Astrocyte of the spinal cord (primary cell): ENCODE measurements at places on chromosomes 16 and 17.

GRCh38 chr16:23324727-23325126 is 22.6 kb downstream of the SCNN1B start:
- DNase-seq, result no peak

GRCh38 chr16:13397126-13397525 is 495.7 kb downstream of the SHISA9 start:
- no peak for DNase-seq

- no peak for DNase-seq
These were observed 852 bp upstream of the HELZ start for GRCh38 chr17:67245694-67246402.

DNA sequence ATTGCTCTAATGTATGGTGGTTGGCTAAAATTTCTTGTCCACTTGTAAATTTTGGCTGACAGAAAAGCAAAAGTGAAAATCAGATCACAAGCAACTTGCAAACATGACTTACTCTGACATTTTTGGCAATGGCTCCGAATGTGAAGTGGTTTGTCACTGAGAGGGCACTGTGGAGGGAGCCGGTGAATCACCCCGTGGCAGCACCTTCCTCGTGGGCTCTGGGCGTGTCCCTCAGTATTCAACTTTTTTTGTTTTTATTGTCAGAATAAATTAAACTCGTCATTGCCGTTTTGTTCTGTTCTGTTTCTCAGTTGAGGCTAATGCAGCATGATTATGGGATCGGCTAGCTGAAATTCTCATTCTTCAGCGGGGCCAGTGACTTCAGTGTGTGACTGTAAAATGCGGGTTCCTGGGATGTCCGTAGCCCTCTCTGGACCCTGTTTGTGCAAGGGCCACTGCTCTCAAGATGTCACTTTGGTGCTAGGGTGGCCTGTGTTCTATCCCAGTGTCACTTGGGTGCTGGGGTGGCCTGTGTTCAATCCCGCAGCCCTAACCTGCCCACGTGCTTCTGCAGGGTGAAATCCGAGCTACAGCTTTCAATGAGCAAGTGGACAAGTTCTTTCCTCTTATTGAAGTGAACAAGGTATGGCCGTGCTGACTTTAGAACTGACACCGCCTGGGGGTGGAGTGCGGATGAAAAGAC is 48.8 kb downstream of the RPA1 start:
- DNase-seq, result no peak

- DNase-seq, result no peak
These were observed 105.9 kb upstream of the SEC14L1 start for GRCh38 chr17:77034677-77035424.

- no peak for DNase-seq
These were observed 145.3 kb upstream of the PLCG2 start for GRCh38 chr16:81633680-81634379.

GRCh38 chr16:65828296-65828695 is 538.2 kb upstream of the CDH5 start:
- no peak for DNase-seq

DNA sequence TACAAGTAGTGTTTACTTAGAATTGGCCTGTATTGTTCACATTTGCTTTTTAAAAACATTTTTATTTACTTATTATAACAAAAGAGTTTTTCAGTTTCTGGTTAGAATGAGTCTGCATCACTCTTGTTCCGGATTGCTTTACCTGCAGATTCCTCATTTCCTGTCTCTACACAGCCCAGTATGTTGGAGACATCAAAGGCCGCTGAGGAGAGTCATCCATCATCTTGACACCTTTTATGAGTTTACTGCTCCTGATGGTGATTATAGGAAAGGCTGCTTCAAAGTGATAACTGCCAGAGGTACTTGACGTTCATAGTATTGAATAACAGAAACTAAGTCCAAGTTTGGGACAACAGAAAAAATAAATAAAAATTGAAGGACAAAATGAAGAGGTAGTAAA is 490.5 kb upstream of the CA10 start:
- no peak for DNase-seq

GRCh38 chr17:78979780-78980623 is at the start of gene LGALS3BP:
TSS of gene LGALS3BP (minus strand) at chr17:78979923. CDS start at chr17:78977191, 2,732 bp downstream.
- peak; percentile 80 for DNase-seq

GRCh38 chr17:74972107-74972972 is at the start of gene HID1:
TSS of gene HID1 (minus strand) at chr17:74972759. CDS start at chr17:74972656, 103 bp downstream.
- DNase-seq, result no peak

DNA sequence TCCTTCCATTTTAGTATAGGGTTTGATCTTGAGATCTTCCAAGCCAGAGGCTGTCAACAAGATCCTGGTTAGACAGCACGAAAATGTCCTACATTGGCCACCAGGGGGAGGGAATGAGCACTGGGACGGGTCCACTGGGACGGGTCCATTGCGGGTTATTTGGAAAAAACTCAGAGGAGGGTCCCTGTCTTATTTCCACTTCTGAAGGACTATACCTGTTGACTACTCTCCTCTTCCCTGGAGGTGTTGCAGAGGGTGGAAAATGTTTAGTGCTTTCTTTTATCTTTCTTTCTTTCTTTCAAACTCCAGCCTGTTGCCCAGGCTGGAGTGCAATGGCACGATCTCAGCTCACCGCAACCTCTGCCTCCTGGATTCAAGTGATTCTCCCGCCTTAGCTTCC is 2.5 kb downstream of the TTLL6 start:
- peak; percentile 31 for DNase-seq

- no peak for DNase-seq
These were observed 2.4 kb upstream of the CCL3L1 start for GRCh38 chr17:36198831-36199465.

DNA sequence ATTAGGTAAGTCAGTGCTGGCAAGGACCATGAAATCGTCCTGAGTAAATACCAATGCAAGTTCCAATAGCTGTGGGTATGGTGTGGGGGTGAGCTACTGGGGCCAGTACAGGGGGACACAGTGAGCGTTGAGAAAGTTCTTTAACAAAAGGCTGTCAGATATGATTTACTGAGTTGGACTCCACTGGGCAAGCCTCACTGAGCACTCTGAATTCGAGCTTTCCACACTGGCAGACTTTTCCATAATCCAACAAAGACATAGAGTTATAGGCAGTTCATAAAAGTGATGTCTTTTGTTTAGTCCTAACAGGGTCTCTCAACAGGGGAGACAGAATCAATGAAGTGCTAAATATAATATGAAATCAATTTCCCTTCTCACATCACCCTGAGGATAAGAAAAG is 489.0 kb downstream of the KCNJ2 start:
- DNase-seq, result no peak

GRCh38 chr16:75217389-75217851 is 1.4 kb upstream of the CTRB1 start:
- no peak for DNase-seq

DNA sequence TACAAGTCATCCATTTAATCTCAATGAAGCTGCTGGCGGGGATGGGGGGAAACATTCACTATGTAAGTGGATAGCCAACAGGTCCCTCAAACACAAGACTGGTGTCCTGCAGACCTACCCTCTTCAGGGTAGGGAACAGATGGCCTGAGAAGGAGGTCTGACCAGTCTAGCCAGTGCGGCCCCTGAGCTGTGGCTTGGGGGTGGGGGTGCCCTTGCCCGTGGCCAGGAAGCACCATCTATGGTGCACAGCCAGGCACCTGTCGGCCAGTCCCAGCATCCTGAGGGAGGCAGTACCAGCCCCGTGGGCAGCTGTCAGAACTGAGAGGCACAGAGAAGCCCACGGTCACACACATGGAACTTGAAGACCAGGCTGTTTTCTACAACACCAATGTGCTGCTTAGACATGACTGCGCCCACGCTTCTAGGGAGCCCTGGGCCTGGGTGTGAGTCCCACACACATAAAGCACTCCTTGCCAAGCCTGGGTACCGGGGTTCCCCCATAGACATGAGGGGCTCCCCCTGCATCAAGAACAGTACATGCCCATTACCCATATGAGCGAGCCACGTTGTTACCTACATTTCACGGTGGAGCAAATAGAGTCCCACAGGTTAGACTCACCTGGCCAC is 40.9 kb downstream of the RMI2 start:
- no peak for DNase-seq

DNA sequence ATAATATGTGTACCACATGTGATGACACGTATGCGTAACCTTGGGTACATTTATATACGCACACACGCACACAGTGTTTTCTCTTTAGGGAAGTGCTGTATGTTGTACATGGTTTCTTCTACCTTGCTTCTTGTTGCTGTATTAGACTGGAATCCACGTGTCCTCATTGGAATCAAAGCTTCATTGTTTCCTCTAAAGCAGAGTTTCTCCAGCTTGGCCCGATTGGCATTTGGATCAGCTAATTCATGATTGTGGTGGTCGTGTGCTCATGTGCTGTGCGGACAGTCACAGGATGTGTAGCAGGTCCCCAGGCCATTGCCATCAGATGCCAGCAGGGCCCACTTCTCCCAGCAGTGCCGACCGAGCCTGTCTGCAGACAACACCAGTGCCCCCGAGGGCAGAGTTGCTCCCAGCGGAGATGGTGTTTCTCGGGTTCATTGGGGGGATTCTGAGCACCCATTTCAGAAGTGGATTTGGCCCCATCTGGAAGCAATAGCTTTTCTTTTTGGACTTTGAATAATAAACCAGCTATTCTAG is 148.4 kb downstream of the RPTOR start:
- no peak for DNase-seq

DNA sequence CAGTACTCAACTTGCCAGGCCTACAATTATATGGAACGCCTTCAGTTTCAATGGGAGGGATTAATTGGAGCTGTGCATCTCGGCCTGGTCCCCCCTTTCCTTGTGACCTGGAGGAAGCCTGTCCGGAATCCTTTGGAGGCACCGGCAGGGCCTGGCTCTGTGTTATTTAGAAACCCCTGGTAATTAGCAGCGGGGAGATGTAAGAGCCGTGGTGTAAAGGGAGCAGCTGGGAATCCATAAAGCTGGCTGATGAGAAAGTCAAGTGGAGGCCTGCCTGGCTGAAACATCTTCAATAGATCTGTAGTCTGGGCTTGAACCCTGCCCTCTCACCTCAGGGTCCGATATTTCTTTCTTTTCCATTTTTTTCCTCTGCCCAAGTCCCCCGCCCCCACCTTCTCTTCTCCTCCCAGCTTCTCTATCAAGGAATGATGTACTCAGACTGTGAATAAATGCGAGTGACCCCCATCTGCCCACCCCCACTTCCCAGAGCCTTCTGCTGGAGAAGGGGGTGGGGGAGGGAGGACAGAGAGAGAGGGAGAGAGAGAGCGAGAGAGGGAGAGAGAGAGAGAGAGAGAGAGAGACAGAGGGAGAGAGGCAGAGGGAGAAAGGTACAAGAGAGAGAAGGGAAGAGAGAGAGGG is 495.5 kb upstream of the ZFHX3 start:
- no peak for DNase-seq

DNA sequence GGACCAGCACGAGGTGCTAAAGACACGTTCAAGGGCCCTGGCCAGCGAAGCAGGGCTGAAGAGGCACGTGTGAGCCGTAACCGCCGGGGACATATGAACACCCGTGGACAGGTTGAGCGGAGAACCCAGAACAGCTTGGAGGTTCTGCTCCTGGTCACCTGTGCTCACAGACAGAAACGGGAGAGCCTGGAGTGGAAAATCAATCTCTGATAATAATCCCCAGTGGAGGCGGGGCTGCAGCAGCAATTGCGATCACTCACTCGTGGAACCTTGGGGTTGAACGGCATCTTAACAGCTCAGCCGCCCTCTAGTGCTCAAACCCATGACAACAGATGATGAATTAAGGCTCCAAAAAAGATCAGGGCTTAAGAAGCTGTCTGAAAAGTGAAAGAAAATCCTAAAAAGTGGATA is 25.6 kb downstream of the WIPI1 start:
- DNase-seq, result peak; percentile 30

DNA sequence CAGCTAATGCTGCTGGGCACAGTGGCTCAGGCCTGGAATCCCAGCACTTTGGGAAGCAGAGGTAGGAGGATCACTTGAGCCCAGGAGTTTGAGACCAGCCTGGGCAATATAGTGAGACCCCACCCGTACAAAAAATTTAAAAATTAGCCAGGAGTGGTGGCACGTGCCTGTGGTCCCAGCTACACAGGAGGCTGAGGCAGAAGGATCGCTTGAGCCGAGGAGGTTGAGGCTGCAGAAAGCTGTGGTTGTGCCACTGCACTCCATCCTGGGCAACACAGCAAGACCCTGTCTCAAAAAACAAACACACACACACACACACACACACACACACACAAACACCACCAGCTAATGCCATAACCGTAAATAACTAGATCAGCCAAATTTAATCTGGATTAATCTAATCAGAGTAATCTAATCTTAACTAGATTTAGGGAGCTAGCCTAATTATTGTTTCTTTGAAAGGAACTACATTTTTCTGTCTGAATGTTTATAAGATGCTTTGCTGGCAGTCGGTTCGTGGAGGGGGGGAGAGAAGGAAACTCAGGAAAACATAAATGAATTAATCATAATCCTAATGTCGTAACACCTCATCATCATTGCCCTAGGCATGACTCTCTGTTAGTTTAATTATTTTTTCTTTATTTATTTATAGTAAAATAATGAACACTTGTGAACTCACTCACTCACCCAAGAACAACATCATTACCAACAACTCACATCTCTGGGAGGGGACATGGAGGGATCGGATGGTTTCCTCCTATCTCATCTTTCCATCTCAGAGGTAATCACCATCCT is 12.5 kb upstream of the RBBP6 start:
- no peak for DNase-seq

DNA sequence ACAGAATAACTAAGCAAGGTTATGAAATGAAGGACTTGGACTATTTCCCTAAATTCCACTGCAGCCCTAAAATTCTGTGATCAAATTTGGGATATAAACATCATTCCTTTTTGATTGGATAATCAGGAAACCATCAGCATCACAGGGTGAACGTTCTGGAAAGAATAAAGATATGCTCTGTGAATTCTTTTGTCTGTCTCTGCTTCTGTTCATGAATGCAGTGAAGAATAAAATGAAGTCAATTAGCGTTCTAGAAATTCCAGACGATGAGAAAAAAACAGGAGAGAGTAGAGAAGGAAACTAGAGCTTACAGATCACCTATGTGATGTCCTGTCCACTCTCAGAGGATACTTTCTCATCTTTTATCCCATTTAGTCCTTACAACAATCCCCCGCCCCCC is 295.1 kb upstream of the SOX9 start:
- DNase-seq, result no peak

- DNase-seq, result no peak
These were observed 8.6 kb downstream of the ADGRG1 start for GRCh38 chr16:57637020-57637419.

DNA sequence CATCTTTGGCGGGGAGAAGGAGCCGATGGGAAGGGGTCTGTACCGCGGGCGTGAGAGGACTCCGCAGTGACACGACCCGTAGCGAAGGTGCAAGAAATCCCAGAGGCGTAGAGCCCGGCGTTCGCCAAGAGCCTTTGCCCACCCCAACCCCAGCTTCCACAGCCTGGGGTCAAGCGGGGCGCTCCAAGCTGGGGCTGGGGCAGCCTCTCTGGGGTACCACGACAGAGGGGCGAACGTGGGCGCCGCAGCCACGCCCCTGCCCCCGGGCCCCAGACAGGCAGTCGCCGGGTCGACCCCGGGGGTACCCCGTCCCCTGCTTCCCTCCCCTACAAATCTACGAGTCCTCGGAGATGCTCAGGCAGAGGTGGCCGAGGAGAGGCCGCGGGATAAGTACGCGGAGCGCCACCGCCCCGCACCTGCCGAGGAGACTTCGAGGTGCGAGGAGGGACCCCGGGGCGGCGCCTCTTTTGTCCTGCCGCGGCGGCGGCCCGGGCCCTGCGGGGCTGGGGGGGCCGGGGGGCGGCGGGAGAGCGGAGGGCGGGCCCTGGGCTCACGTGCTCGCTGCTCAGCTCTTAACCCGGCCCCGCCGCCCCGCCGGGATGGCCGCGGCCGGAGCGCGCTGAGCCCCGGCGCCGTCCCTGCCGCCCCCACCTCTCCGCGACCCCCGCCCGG is at the start of gene ADAM11:
TSS of gene ADAM11 (plus strand) at position 575 of the 672 bp plus-strand sequence. CDS start 212 bp downstream, outside the sequence.
- no peak for DNase-seq

- DNase-seq, result peak; percentile 66
These were observed 17.0 kb downstream of the CAVIN1 start for GRCh38 chr17:42405963-42406495.
